ENCODE measurements at places on chromosomes 1 and 21.

GRCh38 chr21:37552496-37553029 is 186.0 kb downstream of the DYRK1A start:
- DNase-seq = no peak

GRCh38 chr1:8639148-8639547 is 178.3 kb downstream of the RERE start:
- no peak for DNase-seq

DNA sequence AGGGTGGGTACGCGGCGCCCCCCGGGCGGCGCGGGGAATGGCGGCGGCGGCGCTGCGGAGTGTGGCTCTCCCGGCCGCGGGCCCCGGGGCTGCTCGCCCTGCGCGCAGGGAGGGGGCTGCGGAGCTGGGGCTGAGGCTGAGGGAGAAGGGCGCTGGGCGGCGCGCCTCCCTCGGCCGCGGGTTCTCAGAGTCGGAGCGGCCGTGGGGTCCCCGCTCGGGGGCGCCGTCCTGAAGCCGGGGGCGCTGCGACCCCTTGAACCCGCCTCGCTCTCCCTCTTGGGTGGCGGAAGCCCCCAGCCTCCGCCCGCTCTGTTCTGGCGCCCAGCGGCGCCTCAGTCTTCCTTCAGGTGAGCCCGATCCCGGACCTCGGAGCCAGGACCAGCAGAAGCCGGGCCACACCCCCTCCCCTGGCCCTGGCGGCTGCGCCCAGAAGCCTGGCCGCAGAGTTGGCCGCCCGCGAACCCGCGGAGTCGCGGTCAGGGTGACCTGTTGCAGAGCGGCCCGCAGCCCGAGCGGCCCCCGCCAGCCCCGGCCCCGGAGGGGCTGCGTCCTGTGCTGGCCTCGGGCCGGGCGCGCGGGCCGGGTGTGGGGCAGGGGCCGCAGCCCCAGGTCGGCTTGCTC is 532 bp downstream of the RALGPS2 start:
- DNase-seq = no peak

DNA sequence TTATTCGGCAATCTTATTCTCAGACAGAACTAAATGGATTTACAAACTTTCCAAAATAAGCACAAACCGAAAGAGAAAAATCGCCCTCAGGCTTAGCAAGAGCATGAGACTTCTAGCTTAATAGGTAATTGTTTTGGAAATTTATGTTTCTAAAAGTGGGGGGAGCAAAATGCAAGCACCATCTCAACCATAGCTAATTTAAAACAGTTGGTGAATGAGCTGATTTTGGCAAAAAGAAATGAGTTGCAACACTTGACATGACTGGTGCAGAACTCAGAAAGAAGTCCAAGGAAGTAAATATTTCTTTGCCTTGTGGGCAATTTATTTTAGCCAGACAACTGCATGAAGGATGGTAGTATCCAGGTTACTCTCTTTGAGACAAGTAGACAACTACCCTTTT is 71.5 kb upstream of the PTGFR start:
- DNase-seq = no peak

DNA sequence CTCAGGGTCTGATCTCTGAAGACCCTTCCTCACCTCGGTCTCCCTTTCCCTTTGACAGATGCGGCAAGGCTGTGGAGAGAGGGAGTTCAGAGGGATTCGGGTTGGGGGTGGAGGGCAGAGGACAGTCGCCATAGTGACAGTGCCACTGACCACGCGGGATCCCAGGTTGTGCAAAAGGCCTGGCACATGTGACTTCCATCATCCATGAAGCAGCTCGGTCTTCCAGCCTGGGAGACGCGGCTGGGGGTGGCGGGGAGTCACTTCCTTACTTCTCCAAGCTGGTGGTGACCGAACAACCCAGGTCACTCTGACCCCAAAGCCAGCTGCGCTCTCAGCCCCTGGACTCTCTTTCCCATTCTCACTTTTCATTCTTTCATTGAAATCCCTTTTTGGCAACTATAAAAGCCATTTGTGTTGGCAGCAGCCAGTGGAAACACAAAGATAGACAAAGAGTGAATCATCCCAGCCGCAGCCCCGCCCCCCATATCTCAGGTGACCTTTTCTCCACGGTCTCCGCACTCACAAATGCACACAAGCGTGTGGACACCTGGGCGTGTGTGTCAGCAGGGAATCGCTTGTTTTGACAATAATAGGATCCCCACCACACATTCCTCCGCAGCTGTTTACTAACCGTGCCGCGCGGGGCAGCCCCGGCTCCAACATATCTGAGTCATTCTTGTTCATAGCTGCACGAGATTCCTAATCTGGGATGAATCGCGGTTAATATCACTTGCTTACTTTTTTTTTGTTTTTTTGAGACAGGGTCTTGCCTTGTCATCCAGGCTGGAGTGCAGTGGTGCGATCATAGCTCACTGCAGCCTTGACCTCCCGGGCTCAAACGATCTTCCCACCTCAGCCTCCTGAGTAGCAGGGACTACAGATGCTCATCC is 68.3 kb downstream of the DHRS3 start:
- no peak for DNase-seq

DNA sequence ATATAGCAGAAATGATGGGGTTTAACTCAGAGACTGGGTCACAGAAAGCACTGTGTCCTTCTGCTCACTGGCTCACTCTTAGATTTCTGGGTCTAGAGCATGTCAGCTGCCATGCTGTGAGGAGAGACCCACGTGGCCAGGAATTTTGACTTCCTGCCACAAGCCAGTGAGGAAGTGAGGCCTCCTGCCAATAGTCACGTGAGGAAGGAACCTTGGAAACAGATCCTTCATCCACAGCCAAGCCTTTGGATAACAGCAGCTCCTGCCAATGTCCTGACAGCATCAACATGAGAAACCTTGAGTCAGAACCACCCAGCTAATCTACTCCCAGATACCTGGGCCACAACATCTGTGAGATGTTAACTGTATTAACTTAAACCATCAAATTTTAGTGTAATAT is 114.5 kb upstream of the PLPPR5 start:
- no peak for DNase-seq

DNA sequence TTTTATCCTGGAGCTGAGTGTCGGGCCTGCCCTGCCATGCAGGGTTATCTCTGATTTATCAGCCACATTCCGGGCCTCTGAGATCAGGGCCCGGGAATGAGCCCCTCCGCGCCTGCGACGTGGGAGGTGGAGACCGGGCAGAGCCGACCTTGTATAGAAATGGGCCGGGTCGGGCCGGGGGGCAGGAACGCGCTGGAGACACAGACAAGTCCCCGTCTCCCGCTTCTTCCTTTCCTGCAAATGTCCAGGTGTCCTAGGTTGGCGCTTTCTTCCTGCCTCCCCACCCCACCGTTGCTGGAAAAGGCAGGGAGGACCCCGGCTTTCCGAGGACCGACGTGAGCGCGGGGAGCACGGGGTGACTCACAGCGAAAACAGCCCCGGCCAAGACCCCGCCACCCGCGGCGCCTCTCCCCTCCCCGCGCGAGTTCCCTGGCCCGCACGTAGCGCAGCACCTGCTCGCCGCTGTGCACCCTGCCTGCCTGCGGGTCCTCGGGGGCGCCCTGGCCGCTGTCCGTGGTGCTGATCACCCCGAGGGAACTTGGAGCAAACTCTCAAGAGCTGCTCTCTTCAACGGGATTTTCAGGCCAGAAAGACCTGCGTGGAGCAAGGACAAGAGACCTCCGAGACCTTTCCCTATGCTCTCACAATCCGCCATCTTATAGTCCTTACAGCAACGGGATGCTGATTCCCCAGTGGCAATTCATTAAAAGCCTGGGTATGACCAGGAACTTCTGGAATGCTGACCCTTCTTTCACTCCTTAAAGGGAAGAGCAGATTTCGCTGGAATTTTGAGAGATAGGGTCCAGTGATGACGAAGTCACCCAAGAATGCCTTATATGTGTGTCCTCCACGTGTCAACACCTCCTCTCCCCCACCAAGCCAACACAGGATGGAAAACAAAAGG is 475 bp upstream of the NPPB start:
- DNase-seq = peak; percentile 25

DNA sequence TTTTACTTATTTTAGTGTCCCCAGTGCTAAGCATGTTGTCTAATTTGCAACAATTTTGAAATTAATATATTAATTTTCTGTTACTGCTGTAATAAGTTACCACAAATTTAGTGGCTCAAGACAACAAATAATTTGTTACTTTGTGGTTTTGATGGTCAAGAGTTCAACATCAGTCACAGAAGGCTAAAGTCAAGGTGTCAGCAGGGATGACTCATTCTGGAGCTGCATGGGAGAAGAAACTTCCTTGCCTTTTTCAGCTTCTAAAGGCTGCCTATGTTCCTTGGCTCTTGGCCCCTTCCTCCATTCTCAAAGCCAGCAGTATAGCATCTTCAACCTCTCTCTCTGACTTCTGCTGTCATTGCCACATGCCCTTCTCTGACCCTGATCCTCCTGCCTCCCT is 271.8 kb downstream of the HLX start:
- DNase-seq = no peak

DNA sequence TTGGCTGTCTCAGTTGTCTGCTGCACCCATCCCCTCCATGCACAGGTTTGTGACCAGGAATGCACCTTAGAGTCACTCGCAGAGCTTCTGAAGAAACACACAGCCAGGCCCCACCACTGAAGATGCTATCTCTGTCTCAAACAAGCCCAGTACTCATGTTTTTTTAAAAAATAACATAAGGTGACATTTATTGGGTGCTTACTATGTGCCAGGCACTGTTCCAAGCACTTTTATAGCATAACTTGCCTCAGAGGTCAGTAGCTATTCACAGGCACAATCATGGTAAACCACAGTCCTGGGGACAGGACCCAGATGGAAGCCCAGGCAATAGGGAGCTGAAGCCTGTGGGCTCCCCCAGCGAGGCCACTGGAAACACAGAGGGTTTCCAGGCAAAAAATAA is 8.8 kb upstream of the ATP13A2 start:
- DNase-seq = no peak

- DNase-seq = no peak
These were observed 19.3 kb downstream of the SERTAD4 start for GRCh38 chr1:210251680-210252490.

DNA sequence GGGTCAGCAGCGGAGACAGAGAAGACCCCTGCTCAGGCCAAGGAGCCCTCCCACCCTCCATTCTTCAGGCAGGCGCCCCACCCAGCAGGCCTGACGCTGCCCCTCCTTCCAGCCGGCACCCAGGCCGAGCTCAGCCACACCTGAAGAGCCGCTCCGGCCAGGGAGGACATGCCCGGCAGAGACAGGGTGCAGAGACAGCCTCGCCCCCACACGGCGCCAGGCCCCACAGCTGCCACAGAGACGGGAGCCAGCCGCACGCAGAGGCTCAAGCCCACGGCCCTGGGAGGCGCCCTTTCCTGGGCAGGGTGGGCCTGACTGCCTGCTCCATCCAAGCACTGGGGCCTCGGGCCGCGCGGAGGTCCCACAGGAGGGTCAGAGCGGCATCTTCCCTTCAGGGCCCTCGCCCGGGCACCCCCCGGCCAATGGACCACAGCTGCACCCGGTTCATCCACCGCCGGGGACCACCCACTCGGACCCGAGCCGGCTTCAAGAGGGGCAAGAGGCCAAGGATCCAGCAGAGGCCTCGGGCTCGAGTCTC is 5.2 kb downstream of the TTLL10 start:
- DNase-seq = no peak

DNA sequence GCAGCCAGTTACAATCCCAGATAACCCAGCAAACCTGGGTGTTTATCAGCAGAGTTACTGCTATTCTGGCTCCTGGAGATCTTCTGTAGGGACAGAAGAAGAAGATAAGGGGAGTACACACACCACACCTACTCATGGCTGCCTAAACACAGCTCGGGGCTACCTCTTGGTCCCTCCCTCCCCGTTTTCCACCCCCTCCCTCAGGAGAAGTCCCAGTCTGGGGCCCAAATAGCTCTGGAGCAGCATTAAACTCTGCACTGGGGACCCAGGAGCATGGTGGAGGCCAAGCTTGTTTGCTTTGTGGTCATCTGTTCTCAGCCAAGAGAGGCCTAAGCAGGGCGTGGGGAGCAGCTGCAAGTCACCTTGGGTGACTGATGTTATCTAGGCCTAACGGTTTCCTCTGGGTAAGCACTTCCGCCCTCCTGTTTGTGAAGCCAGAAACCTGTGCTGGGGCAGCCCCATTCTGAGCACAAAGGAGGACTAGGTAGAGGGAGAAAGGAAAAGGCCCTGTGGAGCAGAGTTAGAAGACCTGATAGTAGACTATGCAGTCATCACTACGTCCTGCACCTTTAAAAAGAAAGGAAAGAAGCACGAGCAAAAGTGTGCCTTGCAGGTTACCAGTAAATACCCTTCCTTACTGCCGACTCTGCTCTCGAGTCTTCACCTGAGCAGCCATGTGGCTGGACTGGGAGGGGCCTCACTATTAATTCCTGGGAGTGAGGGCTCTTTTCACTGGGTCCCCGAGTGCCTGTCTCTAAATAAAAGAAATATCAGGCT is 2.0 kb upstream of the RCSD1 start:
- DNase-seq = peak; percentile 33

- no peak for DNase-seq
These were observed 36.6 kb downstream of the MORN1 start for GRCh38 chr1:2354511-2355372.

DNA sequence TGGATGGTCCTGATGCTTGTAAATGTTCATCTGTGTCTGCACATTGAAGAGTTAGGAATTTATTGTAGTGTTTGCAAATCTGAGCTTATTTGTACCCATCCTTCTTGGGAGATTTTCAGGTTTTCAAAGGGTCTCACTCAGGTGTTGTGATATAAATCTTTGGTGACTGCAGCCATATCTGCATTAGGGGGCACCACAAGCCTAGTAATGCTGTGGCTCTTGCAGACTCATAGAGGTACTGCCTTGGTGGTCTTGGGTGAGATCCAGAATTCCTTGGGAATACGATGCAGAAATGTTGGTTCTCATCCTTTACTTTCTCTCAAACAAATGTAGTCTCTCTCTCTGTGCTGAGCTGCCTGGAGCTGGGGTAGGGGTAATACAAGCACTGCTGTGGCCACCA is 405.9 kb downstream of the TTLL7 start:
- DNase-seq = no peak

- no peak for DNase-seq
These were observed 356.2 kb downstream of the KCTD3 start for GRCh38 chr1:215923129-215923824.

DNA sequence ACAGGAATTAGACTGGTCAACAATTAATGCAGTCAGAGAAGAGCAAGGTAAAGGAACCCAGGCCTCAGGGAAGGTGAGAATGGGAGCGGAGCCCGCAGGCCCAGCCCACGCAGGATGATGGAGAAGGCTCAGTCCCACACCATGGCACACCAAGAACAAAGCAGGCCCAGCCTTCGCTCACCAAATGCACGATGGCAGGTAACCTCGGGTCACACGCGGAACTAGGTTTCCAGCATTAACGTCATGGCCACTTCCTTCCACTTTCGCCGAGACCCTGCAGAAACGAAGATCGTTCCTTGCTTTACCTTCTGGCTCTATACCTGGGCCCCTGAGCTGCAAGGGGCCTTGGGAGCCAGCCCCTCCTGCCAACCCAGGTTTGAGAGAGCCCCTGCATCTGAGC is 240.2 kb upstream of the C1orf174 start:
- DNase-seq = no peak

GRCh38 chr1:115829023-115829674 is 11.8 kb downstream of the NHLH2 start:
- DNase-seq = no peak

GRCh38 chr1:49306507-49307070 is 529.9 kb upstream of the BEND5 start:
- no peak for DNase-seq

All from activated CD8-positive, alpha-beta memory T cell treated with anti-CD3 and anti-CD28 coated beads for 1 hour (primary cell).